ENCODE measurements at places on chromosomes 16 and 17.
A peak's percentile ranks its signal among the peaks of the same experiment; 100 is the strongest.

GRCh38 chr16:69799611-69800031 is 37.5 kb downstream of the WWP2 start:
- peak; percentile 49 for DNase-seq

- DNase-seq = no peak
Measured at GRCh38 chr17:50538549-50539410, 6.2 kb downstream of the EPN3 start.

DNA sequence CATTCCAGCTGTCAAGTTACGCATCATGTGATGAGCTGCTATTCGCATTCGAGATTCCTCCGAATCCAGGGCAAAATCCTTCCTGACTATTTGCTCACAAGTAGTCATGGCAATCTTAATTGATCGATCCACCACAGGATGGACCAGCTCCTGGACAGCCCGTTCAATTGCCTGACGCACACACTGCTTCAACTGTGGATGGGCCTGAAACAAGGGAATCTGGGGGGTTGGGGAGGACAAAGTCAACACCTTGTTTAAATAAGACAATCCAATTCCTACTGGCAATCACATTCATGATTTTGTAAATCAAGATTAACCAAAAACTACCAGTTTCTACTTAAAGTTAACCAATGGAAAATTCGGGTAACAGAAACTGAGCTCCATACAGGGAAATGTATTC is 28.4 kb downstream of the SETD6 start:
- DNase-seq = no peak

GRCh38 chr17:42179911-42180410 is 981 bp downstream of the KCNH4 start:
- DNase-seq = peak; percentile 69

DNA sequence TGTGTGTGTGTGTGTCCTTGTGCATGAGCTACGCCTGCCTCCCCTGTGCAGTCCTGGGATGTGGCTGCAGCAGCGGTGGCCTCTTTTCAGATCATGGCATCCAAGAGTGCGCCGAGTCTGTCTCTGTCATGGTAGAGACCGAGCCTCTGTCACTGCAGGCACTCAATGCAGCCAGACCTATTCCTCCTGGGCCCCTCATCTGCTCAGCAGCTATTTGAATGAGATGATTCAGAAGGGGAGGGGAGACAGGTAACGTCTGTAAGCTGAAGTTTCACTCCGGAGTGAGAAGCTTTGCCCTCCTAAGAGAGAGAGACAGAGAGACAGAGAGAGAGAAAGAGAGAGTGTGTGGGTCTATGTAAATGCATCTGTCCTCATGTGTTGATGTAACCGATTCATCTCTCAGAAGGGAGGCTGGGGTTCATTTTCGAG is 22.5 kb downstream of the STAT5A start:
- DNase-seq = no peak

GRCh38 chr16:27313422-27314160 is at the start of gene IL4R:
Gene IL4R, plus strand, starts transcription at chr16:27313974. Its CDS starts 26,230 bp downstream, at chr16:27340204.
- DNase-seq = peak; percentile 76

DNA sequence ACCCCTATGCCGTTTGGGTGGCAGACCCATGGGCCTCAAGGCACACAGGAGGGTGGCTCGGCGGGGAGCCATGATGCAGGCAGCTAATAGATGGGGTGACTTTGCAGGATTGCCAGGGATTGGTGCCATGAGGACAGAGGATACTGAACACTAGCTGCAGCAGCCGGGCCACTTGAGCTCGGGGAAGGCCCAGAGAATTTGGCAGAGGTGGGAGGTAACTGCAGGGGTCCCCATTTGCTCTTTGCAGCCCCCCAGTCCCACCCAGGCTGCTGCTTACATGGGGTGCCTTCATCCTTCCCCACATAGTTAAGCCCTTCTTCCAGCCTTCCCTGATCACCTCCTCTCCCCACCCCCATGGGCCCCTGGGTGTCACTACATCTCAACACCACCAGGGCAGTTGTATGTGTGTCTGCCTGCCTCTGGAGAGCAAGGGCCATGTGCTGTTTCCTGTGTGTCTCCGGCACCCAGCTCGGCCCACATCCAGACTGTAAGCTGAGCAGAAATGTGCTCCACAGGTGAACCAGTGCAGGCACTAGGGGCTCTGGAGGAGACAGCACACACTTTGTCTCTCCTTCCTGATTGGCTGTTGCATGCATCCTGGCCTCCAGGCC is 52.0 kb downstream of the SREBF1 start:
- DNase-seq = no peak

GRCh38 chr17:36705874-36706731 is 104.7 kb downstream of the MRM1 start:
- DNase-seq = no peak

GRCh38 chr16:46830417-46830901 is 521 bp downstream of the C16orf87 start:
- DNase-seq = no peak

GRCh38 chr16:27799896-27800295 is 250.0 kb downstream of the KATNIP start:
- no peak for DNase-seq

DNA sequence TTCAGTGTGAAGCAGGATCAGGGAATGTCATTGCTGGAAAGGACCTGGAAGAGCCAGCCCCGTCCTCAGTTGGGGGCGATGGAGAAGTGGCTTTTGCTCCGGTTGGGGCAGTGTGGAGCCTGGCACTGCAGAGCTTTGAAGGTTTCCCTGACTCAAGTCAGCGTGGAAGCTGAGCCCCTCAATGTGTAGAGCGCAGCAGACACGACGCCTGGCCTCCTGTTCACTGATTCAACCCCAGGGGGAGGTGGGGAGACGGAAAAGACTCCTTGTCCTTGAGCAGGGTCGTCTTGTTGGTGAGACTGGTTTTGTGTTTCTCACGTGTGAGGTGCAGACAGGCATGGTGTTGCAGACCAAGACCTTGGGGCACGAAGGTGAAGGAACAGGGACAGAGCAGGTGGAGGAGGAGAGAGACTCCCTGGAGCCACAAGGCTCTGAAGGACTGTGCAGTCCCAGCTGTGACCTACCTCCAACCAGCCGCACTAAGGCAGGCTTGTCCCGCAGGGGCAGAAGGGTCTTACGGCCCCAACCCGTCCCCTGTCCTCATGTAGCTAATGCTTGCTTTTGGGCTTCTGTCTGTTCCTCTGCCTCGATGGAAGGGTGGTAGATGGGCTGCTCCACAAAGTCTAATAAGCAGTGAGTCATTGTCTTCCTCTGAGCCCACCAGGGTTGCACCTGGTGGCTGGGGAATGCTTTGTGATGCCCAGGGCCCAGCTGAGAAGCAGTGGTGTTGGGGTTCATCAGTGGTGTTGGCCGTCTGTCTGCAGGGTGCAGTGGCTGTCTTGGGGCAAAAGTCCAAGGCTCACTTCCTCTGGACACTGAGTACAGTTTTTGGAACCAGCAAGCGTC is 47.8 kb downstream of the MPRIP start:
- peak; percentile 33 for DNase-seq

DNA sequence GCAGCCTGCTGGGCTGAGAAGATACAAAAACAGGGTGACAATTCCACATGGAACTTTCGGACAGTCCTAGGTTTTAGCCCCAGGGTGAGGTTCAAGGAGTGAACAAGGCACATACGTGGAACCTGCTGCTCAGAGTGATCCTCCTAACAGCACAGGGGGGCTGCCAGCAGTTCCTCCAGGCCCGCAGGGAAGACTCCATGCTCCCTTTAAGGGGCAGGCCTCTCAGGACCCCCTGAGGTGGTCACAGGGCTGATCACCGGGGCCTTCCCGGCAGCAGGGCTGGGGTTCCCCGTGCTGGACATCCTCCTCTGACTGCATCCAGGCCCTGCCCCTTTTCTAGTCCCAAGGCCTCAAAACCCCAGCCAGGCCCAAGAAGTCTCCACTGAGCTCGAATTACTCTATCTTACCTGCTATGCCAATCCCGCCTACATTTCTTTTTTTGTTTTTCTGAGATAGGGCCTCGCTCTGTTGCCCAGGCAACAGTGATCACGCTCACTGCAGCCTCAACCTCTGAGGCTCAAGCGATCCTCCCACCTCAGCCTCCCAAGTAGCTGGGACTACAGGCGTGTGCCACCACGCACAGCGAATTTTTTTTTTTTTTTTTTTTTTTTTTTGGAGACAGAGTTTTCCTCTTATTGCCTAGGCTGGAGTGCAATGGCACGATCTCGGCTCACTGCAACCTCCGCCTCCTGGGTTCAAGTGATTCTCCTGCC is 10.4 kb downstream of the CANT1 start:
- DNase-seq = peak; percentile 30

Measured in right forelimb (tissue), 1 donor.